ENCODE measurements at places on chromosomes 1 and 21. TPM values are rescaled to one million over a fixed set of nuclear protein-coding genes. Genes with fewer than 3 reads are reported as not detected.

DNA sequence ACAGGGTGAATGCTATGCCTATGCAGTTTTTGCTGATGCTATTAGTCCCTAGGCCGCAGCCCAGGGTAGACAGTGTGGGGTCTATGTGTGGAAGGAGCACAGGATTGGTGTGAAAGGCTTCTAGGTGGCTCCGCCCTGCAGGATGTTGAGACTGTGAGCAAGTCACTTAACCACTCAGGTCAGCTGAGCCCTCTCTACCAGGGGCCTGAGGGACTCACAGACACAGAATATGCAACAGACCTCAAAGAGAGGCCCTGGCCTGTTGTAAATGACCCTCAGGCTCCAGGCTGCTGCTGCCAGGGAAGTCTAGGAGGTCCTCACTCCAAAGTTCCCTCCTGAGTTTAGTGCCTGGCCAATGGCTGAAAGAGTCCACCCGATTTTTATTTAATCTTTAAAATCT lies 11.0 kb downstream of the NHLH2 start:
- DNase-seq = no peak

DNA sequence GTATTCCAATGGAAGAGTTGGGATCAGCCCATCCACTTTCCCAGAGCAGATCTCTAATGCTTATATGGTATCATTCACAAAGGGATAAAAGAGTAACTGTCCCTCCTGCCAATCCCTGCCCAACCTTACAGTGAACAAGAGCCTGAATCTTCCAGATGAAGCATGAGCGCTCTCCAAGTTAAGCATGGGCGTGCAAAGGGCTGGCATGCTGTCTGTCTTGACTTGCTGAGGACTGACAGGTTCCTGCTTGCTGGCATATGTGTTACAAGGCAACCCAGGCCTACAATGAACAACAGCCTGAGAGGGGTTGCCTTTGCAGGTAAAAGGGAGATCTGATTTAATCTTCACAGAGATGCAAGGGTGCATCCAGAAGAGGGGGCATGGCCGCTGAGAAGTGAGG lies 155.6 kb upstream of the SOD1 start:
- no peak for DNase-seq

GRCh38 chr1:100921110-100921706 lies 25.3 kb downstream of the SLC30A7 start:
- DNase-seq = peak; percentile 54

Gene RGS4
- 3.3 TPM for total RNA-seq

Gene GPR52
- total RNA-seq = 1.3 TPM

Gene LCE2C
- not detected for total RNA-seq

Data from renal cortical epithelial cell (primary cell).